ENCODE measurements at places on chromosomes 3 and 15.

GRCh38 chr3:179324270-179324754 lies 1.5 kb downstream of the ZNF639 start:
- no peak for DNase-seq

DNA sequence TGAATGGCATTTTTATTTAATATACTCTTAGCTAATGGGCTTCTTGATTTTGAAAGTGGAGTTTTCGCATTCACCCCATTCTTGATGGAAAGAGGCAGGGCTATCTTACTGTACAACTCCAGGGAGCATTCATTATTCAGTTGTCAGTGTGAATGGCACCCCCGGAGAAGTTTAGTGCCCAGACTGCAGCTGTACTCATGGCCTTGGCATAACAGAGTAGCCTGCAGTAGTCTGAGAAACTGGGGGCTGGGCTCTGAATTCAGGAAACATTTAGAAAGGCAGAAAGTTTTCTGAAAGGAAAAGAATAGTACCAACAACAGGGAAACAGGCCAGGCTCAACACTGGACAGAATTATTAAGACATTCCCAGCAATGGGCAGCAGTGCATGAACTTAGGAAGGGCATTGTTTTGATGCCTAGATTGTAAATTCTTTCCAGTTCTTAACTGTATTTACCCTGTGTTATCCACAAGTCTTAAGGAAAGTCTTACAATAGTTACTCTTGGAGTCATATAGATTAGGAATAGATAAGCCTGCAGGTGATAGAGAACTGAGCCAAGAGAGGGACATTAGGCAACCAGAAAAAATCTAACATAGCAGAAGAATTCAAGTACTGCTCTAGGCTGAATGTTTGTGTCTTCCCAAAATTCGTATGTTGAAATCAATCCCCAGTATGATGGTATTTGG lies 44.4 kb downstream of the TIPARP start:
- no peak for DNase-seq

- no peak for DNase-seq
These were observed 785.2 kb downstream of the DIPK2A start for GRCh38 chr3:144756704-144757440.

- no peak for DNase-seq
These were observed 188.2 kb downstream of the ATP10A start for GRCh38 chr15:25674913-25675312.

DNA sequence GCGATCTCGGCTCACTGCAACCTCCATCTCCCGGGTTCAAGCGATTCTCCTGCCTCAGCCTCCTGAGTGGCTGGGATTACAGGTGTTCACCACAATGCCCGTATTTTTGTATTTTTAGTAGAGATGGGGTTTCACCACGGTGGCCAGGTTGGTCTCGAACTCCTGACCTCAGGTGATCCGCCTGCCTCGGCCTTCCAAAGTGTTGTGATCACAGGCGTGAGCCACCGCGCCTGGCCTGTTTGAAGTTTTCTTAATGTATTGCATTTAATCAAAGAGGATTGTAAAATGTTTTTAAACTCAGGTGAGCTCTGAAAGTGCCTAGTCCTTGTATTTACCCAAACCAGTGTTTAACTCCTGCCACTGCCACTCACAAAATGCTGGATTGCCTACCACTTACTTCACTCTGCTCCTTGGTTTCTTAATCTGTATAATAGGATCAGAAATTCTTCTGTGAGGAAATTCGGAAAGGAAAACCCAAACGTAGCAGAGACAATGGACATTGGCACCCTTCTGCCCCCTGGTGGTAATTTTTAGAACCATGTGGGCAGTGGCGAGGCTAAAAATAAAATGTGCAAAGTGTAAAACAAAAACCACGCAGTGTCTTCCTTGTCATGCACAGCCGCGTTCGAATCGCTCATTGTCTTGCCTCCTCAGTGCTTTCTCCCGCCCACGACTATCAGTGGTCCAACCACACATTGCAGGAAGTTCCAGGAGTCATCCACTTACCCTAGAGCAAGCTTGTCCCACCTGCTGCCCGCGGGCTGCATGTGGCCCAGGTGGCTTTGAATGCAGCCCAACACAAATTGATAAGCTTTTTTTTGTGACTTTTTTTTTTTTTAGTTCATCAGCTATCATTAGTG lies 27.3 kb downstream of the CEP19 start:
- DNase-seq: peak; percentile 71

DNA sequence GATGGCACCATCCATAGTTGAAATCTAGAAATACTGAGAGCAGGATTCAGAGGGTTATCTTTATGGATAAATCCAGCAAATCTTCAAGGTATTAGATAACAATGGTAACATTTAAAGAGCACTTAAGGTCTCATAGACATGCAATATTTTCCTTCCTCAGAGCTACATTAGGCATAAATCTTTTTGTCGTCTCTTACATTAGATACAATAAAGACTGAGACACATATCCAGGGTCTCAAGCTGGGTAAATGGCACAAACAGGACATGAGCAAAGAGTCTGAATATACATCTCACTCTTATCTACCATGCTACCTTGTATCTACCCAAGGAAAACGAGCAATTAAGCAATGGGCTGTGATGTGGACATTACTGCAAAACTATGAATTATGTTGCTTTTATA lies 927.3 kb upstream of the EPHA6 start:
- no peak for DNase-seq

- DNase-seq: peak; percentile 97
These were observed 71.1 kb downstream of the CCNL1 start for GRCh38 chr3:157088601-157089454.

DNA sequence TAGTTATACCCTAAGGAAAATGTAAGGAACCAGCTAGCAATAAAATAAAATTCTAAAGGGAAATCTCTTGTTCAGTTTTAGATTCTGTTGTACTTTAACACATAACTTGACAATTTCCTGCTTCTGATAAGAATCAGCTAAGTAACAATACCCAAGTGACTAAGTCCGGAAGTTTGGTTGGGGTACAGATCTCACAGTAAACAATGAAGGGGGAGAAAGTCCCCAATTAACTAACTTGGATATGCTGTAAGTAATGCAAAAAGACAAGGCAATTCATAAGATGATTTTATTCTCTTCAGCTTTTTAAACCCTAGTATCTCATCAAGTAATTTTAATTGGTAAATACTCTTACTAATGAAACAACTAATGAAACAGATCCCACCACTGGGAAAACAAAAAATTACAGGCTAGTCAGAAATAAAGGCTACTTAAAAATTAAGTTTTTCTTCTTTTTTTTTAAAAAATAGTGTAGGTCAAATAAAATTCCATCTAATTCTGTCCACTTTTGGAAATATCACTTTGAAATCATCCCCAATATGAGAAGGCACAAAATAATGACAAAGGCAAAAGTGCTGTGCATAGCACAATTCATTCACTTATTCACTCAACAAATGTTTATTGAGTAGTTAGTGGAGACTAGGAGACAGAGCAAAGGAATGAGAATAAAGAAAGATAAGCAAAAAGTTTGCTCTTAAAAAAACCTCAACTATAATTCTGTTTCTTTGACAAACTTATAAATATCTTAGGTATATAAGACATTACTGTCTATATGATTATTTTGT lies 37.8 kb upstream of the IL20RB start:
- no peak for DNase-seq

- DNase-seq: no peak
These were observed 31.4 kb downstream of the HPS3 start for GRCh38 chr3:149160754-149161300.

- peak; percentile 15 for DNase-seq
These were observed 179.1 kb downstream of the WDR72 start for GRCh38 chr15:53580366-53580765.

DNA sequence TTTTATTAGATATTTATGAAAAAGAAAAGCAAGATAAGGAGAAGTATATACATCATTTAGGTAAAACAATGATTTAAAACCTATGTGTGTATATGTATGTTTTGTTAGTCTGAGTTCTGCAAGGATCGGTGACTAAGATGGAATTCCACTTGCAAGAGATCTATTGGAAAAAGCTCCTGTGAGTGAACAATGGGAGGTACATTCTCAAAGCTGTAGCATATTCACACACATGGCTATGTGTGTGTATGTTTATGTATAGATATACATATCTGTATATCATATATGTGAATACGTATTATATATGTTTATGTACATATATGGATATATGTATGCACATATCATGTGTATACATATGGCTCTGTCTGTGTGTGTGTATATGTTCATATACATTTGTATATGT lies 54.3 kb downstream of the AMOTL2 start:
- no peak for DNase-seq

- DNase-seq: peak; percentile 37
These were observed 95.8 kb downstream of the MESD start for GRCh38 chr15:80893777-80894176.

GRCh38 chr3:41960826-41961750 lies 815 bp downstream of the ULK4 start:
- DNase-seq: peak; percentile 22

GRCh38 chr3:160061525-160061924 lies 72.9 kb downstream of the IL12A start:
- no peak for DNase-seq
